ENCODE measurements at places on chromosomes 4 and X.

DNA sequence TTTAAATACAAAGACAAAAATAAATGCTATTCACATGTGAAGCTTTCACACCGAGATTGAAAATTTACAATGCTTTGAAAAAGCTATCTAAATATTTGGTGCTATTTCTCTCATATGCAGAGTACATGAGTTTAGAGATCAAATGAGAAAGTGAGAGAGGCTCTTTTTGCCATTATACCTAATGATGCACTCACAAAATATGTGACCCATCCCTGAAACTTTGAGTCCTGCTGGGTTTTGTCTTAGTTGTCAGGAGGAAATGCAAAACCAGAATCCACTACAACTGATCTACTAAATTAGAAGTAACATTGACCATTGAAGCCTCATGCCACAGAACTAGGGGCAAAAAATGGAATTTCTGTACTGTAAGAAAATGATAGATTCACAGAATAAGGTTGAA, 251.7 kb downstream of the MAPK10 start:
- DNase-seq = no peak

- DNase-seq = no peak
Measured at GRCh38 chr4:126772662-126773061, 860.1 kb upstream of the INTU start.

DNA sequence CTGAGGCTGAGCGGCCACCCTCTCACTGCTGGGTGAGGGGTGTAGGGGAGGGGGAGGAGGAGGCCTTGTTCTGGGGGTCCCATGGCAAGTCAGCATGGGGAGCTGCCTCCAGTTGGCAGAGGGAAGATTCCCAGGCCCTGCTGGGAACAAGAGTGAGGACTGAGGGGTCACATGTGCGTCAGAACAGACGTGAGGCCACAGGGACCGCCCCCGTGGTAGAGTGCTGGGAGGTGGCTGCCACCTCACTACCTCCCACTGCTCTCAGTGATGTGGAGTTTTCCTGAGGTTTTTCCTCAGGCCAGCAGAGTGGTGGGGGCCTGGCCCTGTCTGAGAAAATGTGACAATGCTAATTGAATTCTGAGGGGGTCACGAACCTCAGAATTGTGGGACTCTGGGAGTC, 568 bp downstream of the MAGEC1 start:
- no peak for DNase-seq

DNA sequence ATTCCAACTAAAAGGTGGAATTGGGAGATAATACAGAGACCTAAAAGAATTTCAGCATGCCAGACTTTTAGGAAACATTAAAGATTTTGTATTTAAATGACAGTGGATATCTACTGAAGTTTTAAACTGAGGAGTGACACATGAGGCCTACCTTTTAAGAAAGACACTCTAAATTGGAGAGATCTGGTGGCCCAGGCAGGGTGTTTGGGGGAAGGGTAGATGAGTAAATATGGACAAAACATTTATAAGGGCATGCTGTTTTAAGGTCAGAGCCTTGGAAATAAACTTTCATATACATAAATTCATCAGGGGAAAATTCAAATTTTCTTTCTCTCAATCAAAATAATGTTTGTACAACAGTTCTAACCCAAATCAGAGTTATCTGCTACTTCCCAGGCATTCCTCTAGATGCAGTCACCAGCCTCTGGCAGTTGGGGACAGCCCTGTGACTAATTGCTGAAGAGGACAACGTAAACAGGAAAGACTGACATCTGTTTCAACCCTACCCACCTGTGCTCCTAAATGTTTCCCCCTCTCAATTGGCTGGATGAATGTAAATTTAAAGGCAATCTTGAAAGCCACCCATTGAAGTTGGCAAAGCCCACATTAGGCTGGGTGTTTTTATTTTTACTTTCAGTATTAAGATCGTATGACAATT, 1646.9 kb upstream of the ADGRL3 start:
- no peak for DNase-seq

- no peak for DNase-seq
Measured at GRCh38 chr4:124806403-124806802, 93.9 kb upstream of the ANKRD50 start.

DNA sequence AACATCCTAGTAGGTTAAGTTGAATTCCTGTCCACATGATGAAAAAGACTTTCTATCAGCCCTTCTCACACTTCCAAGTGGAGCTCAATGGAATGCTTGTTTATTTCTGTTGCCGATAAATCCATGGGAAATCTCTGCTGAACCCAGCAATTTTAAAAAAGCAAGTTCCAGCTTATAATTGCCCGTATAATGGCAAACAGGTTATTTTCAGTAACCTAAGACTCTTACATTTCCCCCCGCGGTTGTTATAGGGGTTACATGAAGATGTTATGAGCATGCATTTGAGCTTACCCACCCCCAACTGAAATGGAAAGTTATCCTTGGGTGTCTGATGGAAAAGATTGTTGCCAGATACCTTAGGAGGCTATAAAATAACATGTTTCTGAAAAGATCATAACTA, 136.2 kb downstream of the PALLD start:
- no peak for DNase-seq

- DNase-seq = no peak
Measured at GRCh38 chr4:43485196-43485595, 592.7 kb downstream of the GRXCR1 start.

GRCh38 chr4:46649390-46649789, 259.5 kb upstream of the GABRA2 start:
- no peak for DNase-seq

DNA sequence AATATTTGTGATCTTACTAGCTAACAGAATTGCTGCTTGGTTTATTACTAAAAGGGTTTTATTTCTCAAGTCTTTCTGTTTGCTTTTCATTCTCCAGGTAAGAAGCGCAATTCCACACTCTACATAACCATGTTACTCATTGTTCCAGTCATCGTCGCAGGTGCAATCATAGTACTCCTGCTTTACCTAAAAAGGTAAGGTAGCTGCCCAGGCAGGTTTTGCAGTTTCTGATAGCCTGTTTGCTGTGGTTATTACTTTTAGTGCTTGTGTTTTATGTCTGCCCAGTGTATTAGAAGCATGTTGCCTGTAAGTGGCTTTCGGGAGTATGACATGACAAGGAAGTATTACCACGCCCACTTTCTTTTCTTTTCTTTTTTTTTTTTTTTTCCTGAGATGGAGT, 46.4 kb downstream of the IL13RA1 start:
- DNase-seq = no peak

GRCh38 chr4:174826660-174827059, 2.4 kb downstream of the GLRA3 start:
- no peak for DNase-seq

- no peak for DNase-seq
Measured at GRCh38 chr4:1207603-1208265, 35.4 kb upstream of the SPON2 start.

GRCh38 chrX:12890467-12890866, 16.0 kb upstream of the TLR8 start:
- DNase-seq = no peak

DNA sequence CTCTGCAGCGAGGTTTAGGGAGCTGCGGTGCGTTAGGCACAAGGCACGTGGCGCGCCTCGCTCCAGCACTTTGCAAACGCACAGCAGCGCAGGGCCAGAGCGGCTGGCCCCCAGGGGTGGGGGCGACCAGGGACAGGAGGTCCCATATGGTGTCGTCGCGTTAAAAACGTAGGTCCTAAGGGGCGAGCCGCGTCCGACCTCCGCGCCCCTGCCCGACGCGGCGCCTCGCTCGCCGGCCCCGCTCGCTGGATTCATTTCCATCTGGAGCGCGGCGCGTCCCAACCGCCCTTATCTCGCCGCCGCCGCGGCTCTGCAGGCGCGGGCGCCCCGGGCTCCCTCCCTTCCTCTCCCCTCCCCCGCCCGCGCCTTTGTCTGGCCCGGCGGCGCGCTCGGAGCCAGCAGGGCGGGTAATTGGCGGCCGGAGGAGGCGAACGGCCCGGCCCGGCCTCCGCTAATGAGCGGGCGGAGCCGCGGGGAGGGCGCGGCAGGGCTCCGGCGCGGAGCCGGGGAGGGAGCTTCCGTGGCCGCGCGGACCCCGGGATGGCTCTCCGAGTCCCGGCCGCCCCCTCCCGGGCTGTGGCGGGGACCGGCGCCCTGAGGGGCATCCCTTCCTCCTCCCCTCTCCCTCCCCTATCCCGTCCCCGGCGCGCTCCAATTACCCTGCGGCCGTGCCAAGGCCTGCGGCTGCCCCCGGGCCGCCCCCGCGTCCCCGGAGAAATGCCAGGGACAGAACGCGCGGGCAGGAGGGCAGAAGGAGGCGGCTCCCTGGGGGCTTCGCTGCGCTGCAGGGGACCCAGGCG, 409.0 kb downstream of the BCOR start:
- DNase-seq = no peak

DNA sequence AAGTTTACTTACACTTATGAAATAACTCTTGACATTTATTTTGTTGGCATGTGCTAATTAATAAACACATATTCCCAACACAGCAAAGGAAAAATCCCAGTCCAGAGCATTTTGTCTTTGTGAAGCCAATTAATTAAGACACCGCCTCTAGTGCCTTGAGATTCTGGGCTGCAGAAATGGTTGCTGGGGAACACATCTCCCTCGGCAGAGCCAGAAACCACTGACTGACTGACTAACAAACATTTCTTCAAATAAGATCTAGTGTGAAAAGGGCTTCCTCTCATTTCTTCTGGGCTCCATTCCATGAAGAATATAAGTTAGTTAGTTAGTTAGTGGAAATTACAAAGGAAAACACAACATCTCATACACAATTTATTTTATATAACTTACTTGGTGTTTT, 28.4 kb upstream of the NAP1L5 start:
- DNase-seq = no peak

DNA sequence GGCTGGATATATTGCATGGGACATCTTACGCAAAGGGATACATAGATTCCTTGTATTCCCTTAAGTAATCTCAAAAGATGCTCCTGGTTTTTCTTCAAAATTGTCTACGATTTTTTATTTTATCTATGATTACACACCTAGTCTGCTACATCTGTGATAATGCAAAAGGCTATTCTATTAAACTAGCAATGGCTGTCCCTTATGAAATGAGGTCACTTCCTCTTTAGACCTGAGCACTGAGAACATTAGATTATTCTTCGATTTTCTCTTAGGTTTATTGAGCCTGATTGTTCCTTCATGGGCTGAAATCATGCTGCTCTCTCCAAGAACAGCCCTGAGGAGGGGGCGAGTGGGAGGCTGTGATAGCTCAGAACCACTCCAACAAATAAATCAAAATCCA, 126.8 kb upstream of the ENPP6 start:
- DNase-seq = peak; percentile 19

DNA sequence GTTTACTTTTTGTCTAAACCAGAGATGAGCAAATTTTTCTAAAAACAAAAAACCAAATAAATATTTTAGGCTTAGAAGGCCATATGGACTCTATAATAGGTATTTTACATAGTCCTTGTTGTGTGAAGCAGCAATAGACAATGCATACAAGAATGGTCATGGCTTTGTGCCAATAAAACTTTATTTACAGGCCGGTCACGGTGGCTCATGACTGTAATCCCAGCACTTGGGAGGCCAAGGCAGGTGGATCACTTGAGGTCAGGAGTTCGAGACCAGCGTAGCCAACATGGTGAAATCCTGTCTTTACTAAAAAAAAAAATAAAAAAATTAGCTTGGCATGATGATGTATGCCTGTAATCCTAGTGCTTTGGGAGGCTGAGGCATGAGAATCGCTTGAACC, 227.6 kb downstream of the CBR4 start:
- DNase-seq = no peak

DNA sequence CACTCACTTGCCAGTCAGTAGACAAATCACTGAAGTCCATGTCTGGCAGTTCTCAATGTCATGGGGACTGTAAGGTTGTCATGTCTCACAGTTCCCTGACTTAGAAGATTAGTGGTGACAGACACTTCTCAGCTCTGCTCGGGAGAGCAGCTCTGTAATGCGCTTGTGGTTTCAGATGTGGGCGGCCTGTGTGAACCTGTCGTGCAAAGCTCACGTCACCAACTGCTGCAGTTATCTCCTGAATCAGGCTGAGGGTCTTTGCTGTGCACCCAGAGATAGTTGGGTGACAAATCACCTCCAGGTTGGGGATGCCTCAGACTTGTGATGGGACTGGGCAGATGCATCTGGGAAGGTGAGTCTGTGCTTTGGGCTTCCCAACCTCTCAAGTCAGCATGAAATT, at the start of gene IL9R:
TSS of gene IL9R (plus strand) at position 261 of the 400 bp plus-strand sequence. CDS start at position 325, 64 bp downstream.
- DNase-seq = peak; percentile 7

- DNase-seq = no peak
Measured at GRCh38 chrX:39502486-39502885, 595.3 kb downstream of the BCOR start.

DNA sequence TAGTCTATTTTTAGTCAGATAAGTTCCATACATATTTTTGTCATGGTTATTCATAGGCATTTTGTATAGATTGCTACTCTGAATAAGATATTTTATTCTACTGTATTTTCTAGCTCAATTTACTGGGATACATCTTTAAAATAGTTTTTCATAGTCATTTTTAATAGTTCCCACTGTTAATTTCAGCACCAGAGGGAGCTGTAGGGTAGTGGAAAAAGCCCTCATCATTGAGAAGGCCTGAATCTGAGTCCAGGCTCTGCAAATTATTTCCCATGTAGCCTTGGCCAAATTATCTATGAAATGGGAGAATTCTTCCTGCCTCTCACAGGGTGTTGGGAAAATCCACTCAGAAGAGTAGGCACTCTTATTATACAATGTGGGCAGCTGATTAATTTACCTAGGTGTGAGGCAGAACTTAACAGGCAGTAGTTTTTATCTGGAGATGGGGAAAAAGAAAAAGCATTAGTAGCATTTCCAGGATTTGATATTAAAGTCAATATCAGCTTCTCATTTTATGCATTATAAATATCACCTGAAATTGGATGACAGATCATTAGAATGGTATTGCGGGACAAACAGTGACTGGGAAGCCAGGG, 102.9 kb upstream of the PAQR3 start:
- DNase-seq = peak; percentile 76

- DNase-seq = peak; percentile 10
Measured at GRCh38 chrX:52271206-52271605, 86.5 kb downstream of the MAGED4 start.

- DNase-seq = no peak
Measured at GRCh38 chr4:152734699-152735050, 44.9 kb downstream of the TIGD4 start.

DNA sequence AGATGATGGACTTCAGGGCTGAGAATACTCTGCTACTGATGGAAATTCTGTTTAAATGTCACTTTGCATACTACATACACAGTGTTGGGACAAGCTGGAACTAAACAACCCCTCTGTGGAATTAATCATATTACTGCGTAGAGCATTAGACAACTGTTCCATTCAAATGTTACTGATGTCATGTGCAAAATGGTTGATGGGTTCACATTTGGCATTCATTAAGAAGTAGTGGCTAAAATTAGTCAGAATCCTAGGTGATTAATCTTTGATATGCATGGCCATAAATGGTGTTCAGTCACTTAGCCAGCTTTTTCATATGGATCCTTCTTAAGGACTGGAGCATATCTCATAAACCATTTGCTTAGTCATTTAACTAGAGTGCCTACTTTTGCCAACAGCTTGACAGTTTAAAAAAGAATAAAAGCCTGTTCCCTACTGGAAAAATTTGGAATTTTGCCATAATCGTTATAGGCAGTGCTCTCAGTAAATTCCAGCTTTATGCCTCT, 105.2 kb downstream of the RNF150 start:
- no peak for DNase-seq

GRCh38 chr4:79296768-79297428, 29.0 kb downstream of the NAA11 start:
- no peak for DNase-seq
